ENCODE measurements at places on chromosomes 3 and 15.

- no peak for DNase-seq
These were observed 64.2 kb upstream of the IL12A start for GRCh38 chr3:159924411-159924810.

DNA sequence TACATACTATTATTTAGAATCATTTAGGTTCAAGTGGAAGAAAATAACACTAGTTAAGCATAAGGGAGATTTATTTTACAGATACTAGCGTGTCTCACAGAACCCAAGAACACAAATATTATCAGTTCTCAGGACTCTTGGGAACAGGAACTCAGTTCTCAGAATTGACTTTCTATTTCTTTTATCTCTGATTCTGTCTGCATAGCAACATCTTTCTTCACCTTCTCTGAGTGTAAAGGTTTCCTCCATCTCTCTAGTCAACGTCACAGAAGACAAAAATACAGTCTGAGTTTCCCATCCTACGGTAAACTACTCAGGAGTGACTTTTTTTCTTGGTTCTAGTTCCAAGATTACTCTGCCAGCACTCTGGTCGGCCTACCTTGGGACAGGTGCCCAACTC, 220.0 kb downstream of the SV2B start:
- DNase-seq, result no peak

DNA sequence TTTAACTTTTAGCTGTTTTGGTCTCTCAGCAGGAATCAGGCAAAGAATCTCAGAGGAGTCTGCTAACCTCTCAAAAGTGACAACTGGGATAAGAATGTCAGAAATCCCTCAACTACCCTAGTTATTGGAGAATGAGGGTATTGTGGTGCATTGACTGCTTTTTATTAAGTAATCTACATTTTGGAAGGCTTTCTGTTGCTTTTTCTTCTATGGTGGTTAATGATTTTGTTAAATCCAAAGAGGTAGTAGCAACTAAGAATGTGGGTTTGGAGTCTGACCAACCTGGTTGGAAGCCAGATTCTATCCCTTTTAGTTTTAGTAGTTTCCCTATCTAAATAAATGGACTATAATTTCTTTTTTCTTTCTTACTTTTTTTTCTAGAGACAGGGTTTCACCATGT, 94.7 kb upstream of the RNF7 start:
- DNase-seq, result no peak

GRCh38 chr3:115947325-115947724, 324.0 kb downstream of the GAP43 start:
- DNase-seq, result no peak

DNA sequence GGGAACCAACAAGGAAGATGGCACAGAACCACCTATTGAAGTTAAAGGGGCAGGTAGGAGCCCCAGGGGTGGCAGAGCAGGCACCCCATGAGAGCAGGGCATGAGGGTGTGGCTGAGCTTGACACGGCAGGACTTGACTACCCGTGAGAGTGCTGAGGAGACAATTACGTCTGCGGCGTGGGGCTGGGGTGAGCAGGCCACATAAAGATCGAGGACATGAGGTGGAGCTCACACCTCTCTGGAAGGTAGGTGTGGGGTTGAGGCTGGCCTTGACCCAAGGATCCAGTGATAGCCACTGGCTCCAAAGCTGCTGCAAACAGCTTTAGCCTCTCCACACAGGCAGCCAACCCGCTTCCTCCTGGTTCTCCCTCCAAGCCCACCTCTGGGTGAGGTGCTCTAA, 64.5 kb downstream of the PCSK6 start:
- no peak for DNase-seq
